ENCODE measurements at places on chromosomes 6 and 20.

DNA sequence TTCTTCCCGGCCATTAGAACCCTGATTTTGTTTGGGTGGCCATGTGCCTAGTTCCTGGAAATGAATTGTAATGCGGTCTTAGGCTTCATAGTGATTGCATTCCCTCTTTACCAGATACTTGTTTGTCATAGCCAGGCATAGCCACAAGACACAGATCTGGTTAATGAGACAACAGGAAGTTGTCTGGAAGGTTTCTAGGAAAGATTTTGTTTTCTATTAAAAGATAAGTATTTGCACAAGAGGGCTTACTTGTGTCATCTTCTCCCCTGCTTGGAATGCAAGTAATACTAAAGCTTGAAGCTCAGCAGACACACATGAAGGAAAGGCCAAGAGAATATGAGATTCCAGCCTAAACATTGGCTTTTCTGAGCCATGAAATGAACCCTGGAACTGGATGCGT lies 12.9 kb downstream of the FARS2 start:
- DNase-seq: no peak

DNA sequence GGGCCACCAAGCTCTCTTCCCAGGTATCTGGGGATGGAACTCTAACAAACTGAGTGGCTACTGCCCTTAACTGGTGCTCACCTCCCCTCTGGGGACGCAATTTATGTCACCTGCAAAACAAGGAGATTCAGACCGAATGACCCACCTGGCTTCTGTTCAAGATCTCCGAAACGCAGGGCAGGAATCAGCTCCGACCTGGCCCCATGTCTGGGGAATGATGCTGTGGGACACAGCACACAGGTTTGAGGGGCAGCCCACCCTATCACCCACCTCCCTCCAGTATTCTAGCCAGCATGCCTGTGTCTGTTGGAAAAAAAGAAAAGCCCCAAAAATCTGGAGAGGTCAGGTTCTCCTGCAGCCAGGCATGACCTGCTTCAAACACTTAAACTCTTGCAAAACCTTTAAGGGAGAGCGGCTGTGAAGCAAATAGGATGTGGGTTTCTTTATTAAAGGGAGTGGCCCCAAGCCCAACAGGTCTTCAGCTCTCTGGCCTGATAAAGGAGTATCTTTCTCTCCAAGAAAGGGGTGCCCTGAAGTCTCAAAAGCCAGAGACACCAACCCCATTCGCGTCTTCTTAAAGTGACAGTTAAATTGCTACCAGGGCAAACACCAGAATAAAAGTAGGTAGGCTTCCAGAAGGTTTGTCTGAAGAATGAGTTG lies 6.4 kb downstream of the PREX1 start:
- no peak for DNase-seq

GRCh38 chr6:148998704-148999103 lies 251.9 kb downstream of the UST start:
- no peak for DNase-seq

- no peak for DNase-seq
These were observed 212.6 kb downstream of the CLIC5 start for GRCh38 chr6:45803071-45803470.

DNA sequence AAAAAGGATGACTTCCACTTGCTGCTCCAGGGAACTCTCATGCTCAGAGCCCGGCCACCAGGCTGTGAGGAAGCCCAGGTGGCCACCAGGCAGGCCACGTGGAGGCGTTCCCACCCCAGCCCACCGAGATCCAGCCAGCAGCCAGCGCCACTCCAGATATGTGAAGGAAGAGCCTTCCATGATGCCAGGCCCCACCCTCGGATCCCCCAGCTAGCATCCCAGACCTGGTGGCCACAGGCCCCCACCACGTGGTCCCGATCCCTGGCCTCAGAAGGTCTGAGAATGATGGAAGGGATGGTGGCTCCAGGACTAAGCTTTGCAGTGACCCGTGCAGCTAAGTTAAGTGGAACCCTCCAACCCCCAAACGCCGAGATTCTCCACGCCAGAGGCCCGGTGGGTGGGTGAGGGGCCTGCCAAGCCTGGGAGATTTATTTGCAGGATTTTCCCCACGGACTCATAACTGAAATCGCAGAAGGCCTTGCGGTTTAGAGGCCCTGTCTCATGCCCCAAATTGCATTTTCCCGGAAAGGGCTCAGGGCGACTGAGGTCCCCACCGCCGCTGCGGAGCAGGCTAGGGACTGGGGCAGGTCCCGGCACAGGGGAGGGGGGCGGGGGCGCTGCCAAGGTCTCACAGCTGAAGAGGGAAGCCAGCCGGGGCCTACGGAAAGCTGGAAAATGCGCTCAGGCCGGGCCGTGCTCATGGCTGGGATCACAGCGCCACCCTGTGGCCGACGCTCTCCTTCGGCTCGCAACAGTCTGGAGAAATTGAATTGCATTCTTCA lies 31.1 kb upstream of the CST7 start:
- DNase-seq: no peak

- DNase-seq: no peak
These were observed 213.1 kb upstream of the ZFP64 start for GRCh38 chr20:52404671-52405070.

DNA sequence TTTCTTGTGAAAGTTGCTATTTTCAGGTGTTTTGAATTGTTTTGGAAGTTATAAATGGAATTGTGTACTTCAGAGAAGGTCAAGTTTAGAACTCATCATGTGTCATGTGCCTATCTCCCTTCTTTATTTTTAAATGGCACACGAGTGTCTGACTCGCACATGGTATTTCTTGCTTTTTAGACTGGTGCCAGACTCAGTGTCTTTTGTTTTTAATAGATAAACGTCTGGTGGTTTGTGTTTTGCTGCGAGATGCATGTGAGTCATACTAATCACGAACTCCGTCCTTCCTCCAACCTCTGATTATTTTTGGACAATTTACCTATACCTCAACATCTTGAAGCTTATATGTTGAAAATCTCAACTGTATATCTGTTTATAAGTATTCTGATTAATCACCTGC lies 292.1 kb downstream of the CDKAL1 start:
- DNase-seq: no peak

DNA sequence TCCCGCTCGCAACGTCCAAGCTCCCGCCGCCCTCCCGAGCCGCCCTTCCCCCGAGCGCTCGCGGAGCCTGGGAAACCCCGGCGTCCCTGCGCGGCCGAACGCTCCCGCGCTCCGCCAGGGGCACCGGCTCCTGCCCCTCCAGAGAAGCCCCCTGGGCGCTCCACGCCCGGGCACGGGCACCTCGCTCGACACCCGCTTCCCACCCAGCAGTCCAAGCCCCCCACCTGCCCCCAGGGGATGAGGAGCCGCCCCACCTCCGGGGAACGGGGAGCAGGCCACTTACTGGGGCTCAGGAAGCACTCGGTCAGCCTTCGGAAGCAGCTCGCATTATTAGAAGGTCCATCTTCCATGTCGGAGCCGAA lies 1.4 kb downstream of the PDE10A start:
- DNase-seq: no peak

- DNase-seq: no peak
These were observed 136.7 kb upstream of the GMDS start for GRCh38 chr6:2381872-2382661.

GRCh38 chr6:153698001-153698400 lies 341.0 kb upstream of the OPRM1 start:
- DNase-seq: no peak

DNA sequence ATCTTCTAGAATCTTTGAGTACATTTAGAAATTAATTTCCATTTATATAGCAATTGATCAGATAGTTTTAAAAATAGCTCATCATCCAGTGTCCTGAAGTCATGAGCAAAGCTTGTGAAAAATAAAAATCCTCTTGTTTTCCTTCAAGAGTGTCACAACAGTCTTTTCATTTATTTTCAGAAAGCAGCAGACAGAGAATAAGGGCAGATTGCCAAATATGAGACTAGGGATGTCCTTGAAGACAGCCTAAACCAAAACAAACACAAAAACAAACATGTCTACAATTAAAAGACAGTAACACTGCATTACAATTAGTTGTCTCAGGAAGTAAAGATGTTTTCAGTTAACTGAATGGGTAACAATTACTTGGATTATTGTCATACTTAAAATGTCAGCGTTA lies 682.8 kb downstream of the TFAP2A start:
- no peak for DNase-seq

DNA sequence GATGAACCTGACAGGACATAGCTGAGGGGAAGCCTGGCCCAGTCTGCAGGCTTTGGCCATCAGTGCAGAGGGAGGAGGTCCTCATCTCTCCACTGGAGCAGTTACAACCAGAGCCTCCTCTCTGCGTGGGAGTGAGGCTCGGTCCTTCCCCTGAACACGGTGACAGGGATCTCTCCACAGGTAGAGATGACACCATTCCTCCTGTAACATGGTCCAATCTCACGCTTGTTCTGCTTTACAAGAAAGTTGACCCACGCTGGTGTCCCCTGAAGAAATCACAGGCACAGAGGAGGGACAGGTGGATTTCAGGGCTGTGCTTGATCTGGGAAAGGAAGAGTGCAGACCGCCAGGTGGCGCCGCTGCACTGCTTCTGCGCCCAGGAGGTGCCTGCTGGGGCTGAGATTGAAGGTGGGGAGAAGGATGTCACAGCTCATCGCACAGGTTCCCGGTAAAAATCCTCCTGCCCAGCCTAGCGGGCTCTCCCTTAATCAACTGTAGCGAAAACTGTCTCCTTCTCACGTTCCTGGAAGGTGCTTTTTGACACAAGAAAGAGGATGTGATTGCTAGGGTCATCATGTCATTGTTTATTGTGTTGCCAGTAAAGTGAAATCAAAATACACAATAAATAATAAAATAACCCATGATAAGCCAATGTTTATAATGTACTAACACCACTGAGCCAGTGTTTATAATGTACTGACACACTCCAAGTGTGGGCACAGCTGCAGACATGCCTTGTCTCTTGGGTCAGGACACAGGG lies 20.4 kb downstream of the HLA-G start:
- peak; percentile 66 for DNase-seq

DNA sequence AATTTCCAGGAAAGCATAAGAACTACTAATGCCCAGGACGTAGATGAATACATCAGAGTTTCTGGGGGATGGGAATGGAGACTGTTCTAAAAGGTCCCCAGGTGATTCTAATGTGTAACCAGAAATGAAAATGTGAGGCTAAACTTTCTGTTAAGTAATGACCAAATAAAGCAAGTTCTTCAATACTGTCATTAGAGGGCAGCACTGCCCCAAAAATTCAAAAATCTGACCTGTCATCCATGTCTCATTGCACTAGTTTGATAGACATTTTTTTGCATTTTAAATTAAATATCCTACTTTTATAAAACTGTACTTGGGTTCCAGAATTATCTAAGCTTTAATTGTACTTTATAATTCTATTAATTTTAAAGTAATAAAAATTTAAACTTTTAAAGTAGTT lies 94.9 kb downstream of the RFX6 start:
- DNase-seq: no peak

- DNase-seq: no peak
These were observed 44.4 kb downstream of the PRKN start for GRCh38 chr6:162683135-162683534.

- no peak for DNase-seq
These were observed 13.8 kb downstream of the SPTLC3 start for GRCh38 chr20:13022401-13023155.

DNA sequence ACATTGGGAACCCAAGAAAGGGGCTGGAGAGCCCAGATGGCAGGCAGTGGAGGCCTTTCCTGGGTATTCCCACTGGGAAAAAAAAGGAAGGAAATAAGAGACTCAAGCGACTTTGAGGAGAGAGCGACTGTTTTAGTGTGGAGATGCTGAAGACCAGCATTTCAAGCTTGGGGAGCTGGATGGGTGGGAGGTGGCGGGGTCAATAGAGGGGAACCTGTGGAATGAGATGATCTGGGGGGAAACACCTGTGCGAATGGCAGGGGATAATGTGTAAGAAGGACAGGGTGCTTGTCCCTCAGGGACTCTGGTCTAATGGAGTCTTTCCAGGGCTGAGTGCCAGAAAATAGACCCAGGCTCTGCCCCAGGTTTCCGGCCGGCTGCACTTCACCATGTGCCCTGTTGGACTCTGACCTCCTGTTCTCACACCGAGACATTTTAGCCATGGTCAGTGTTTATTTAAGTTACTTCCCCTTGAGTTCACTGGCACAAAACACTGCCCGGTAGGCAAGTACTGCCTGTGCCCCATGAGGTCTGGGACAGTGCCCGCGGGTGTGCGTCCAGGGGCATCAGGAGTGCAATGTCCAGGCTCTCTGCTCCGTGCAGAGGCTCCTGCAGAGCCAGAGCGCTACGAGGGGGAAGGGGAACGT lies 50.4 kb upstream of the NKX2-2 start:
- DNase-seq: no peak

DNA sequence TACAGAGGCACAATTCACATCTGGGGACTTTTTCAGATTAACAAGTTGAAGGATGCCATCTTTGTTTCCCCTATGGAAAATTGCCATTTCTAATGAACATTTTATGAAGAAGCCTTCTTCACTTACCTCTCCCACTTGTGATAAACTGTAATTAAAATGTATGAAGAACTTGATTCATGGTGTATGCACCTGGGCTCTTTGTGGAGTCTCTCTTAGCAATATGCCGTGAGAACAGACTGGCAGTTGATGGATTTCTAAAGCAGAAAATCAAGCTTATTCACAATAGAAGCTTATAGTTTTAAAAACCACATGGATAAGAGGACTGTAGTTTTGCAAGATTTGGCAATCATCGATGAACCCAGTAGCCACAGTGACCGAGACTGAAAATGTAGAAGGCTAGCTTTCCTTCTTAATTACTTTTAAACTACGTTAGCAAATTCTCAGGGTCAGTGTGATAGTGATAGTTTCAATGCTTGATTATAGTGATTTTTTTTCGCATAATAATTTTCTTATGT lies 270.6 kb downstream of the PRL start:
- DNase-seq: no peak

- DNase-seq: no peak
These were observed 85.0 kb downstream of the CDC40 start for GRCh38 chr6:110265273-110265672.

DNA sequence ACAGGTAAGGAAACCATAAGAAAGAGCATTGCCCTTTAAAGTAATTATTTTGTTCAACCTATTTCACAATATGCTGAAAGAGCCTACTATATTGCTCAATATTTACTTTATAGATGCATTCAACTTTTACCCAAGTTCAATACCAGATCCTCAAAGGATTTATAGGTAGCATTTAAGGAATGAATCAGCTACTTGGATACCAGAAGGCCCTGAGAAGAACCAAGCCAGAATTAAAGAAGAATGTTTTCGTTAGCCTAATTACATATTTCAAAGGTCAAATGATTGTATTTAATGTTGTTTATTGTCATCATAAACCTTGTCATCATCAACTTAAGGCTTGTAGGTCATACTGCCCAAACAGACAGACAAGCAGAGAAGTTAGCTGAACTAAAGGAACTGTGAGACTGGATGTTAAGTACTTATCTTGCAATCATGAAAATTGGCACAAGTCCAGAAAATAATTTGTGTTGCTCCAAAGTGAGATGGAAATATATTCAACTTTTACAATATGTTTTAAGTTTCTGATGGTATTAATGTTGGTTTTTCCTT lies 636.7 kb downstream of the RFPL4B start:
- DNase-seq: no peak

- DNase-seq: no peak
These were observed 19.5 kb downstream of the CCDC167 start for GRCh38 chr6:37480118-37480736.

- peak; percentile 63 for DNase-seq
These were observed 21.0 kb downstream of the PIGT start for GRCh38 chr20:45436732-45437485.

GRCh38 chr6:111087106-111087835 lies at the start of gene SLC16A10:
TSS of gene SLC16A10 (plus strand) at chr6:111087503. CDS start at chr6:111087753, 250 bp downstream.
- peak; percentile 55 for DNase-seq

GRCh38 chr20:9392892-9393857 lies 121.2 kb upstream of the LAMP5 start:
- DNase-seq: no peak
